Fibroblast of mammary gland (primary cell): ENCODE measurements at places on chromosomes 4 and X.
A peak's percentile ranks its signal among the peaks of the same experiment; 100 is the strongest.

DNA sequence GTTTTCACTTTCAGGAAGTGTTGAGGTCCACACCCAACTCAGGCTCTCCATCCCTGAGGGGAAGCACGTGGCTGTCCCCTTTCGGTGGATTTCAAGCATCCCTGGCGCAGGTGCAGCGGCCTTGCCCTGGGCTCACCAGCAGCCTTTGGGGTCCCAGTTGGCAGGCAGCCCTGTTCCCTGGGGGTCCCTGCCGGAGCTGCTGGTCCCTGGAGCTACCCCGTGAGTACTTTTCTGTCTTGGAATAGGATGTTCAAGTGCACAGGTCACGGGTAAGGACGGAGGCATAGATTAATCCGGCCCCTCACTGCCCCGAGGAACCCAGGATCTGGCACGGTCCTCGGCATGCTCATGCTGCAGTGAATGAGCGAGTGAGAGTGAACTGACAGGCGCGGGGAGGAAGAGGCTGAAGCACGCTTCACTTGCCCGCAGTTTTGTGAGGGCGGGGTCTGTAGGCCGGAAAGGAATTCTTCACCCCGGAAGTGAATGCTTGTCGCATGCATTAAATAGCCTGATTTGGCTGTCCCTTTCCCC, 117.2 kb upstream of the FAT1 start:
- DNase-seq, result peak; percentile 55

- DNase-seq, result no peak
Measured at GRCh38 chr4:86653237-86653865, 59.2 kb downstream of the PTPN13 start.

- DNase-seq, result no peak
Measured at GRCh38 chr4:189267312-189267965, 673.2 kb upstream of the FRG1 start.

GRCh38 chr4:13918991-13919441, 291.5 kb upstream of the BOD1L1 start:
- peak; percentile 99 for DNase-seq

GRCh38 chr4:110733901-110734300, 111.0 kb upstream of the PITX2 start:
- DNase-seq, result no peak

DNA sequence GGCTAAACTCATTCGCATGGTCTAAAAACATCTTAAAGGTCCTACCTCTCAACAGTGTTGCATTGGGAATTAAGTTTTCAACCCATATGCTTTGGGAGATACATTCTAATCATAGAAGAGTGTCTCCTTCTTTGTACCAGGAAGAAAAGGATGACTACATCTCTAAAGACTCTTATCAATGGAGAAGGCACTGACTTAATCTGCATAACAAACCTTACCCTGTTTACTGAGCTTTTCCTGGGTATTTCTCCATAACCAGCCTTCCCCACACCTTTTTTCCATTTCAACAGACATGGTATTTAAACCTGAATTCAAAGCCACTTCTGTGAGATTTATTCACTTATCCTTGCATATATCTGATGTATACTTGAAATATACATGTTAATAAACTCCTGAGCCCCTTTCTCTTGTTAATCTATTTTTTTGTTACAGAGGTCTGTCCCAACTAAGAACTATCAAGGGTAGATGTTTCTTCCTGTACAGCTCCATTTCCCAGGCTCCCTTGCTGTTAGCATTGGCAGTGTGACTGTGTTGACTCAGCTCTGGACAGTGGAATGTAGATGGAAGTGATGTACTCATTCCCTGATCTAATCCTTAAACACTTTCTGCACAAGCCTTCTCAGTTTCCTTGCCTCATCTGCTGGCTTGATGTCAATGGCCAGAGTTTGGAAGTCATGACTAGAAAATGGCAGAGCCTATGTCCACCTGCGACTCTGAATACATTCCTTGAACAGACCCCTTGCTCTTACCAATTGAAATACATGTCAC, 148.9 kb upstream of the CPEB2 start:
- peak; percentile 97 for DNase-seq

DNA sequence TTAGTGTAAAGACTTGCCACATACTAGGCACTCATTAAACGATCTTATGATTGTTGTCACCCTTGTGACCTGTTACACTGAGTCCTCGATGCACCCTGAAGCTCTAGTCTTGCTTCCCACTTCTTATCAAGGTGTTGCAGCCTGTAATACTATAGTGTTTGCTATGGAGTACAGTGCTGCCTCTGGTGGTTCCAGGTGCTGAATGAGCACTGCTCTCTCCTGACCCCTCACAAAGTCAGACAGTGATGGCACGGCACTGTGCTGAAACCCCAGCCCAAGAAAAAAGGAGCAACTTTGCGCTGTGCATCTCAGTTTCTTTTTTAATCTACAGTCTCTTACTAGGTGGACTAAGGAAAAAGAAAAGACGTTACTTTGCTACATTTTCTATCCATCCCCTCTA, 106.3 kb downstream of the GC start:
- no peak for DNase-seq

DNA sequence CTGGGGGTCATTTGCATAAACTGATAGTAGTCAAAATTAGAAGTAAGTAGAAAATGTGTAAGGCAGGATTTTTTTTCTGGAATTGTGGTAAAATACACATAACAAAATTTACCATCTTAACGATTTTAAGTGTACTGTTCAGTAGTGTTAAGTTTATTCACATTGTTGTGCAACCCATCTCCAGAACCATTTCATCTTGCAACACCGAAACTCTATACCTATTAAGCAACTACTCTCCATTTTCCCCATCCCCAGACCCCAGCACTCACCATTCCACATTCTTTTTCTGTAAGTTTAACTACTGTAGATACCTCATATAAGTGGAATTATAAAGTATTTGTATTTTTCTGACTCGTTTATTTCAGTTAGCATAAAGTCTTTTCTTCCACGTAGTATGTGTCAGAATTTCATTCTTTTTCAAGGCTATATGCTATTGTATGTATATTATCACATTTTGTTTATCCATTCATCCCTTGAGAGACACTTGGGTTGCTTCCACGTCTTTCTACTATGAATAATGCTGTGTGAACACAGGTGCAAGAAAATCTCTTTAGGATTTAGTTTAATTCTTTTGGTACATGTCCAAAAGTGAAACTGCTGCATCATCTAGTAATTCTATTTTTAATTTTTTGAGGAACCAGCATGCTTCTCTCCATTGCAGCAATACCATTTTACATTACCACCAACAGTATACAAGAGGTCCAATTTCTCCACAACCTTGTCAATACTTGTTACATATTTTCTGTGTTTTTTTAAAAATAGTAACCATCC, 39.1 kb upstream of the NSUN7 start:
- DNase-seq, result peak; percentile 32

GRCh38 chr4:14247767-14248166, 620.2 kb upstream of the BOD1L1 start:
- no peak for DNase-seq

- no peak for DNase-seq
Measured at GRCh38 chr4:152731997-152732396, 47.5 kb downstream of the TIGD4 start.

DNA sequence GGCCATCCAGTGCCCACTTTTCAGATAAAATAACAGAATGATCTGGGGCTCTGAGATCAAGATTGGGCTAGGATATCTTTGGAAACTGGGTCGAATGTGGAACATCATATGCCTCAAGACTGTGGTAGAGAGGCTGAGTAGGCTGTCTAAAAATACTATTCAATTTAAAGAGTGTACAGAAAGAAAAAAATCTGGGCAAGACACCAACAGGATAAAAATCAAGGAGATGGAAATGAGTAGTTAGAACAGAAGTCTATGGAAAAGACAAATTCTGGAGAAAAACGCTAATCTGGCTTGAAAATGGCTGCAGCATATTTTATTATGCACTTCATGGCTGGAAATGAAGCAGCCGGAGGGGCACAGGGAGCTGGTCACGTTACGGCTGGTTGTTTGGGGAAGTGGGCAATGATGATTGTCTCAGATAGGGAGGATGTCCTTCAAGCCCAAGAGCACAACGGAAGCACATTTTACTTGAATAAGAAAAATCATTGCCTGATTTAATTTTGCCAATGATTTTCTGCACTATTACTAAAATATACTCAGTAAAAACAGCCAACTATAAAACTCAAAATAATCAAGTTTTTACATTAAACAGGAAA, 27.1 kb upstream of the MAPK10 start:
- DNase-seq, result no peak

- peak; percentile 71 for DNase-seq
Measured at GRCh38 chrX:38211891-38212635, 8.6 kb downstream of the SRPX start.

DNA sequence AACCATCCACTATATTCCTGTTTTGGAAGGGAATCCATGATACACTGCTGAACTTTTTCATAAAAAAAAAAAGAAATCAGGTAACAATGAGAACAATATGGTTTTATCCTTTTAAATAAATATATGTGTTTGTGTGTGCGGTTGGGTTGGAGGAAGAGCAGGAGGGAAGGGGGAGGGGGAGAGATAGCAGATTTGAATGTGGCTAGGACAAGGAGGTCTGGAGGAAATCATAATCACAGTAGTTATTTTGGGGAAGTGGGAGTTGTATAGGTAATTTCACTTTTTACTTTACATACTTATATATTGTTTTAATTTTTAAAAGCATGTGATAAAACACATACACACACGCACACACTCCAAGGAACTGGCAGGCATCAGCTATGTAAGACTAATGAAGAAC, 134.5 kb upstream of the MBNL3 start:
- DNase-seq, result no peak

- no peak for DNase-seq
Measured at GRCh38 chrX:79140731-79141130, 3.8 kb upstream of the GPR174 start.

- no peak for DNase-seq
Measured at GRCh38 chr4:73619346-73619745, 890 bp downstream of the RASSF6 start.

DNA sequence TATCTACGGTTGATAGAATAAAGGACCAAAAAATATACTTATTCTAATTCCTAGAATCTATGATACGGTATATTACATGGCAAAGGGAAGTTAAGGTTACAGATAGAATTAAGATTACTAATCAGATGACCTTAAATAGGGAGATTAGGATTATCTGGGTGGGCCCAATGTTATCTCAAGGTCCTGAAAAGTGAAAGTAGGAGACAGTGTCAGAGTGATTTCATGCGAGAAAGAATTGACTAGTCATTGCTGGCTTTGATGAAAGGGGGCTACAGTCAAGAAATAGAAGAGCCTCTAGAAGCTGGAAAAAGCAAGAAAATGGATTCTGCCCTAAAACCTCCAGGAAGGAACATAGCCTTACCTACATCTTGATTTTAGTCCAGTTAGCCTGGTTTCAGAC, 176.9 kb upstream of the PPP1R2C start:
- DNase-seq, result no peak

DNA sequence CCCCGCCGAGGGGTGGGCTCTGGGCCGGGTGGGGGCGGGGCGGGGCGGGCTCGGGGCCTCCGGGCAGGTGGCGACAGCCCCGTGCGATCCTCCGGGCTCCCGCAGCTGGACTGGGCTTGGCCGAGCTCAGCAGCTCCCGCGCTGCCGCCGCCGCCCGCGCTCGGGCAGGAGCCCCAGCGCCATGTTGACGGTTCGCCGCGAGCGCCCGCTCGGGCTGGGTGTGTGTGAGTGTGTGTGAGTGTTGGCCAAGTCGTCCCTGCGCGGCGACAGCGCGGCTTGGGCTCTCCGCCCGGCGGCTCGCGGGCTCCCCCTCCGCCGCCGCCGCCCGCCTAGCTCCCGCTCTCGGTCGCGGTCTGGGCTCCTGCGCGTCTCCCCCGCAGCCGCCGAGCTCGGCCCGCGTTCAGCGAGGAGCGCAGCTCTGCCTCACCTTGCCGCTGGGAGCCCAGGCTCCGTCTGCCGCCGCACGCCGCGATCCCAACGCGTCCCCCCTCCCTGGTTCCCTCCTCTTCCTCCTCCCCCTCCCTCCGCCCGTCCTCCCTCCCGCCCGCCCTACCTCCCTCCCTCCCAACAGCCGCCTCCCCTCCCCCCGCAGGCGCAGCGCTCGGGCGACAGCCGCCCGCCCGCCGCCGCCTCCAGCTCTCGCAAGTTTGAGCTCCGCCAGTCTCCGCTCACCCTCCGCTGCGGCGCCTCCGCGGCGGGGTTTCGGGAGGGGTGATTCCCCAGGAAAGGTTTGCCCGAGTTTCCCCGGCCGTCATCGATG, at the start of gene BCOR:
TSS of gene BCOR (minus strand) at position 455 of the 760 bp plus-strand sequence. CDS start 20,029 bp downstream, outside the sequence.
- no peak for DNase-seq

DNA sequence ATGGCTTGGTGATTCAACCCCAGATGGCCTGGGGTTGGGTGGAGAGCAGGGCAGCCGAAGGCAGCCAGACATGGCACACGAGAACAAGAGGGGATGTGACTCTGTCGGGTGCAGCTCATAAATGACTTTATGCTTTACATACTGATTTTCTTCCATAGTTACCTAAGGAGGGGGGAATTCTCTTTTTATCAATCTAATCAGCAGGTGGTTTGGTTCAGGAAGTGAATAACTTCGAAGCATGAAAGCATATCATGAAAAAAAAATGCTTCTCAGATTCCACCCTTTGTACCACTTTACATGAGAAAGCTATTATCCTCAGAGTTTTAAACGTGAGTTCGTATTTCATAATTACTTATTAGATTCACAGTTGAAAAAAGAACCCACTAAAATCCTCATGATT, 908.9 kb upstream of the LCORL start:
- DNase-seq, result no peak
